HFFc6 (cell line): ENCODE measurements at places on chromosomes 5 and 9.

DNA sequence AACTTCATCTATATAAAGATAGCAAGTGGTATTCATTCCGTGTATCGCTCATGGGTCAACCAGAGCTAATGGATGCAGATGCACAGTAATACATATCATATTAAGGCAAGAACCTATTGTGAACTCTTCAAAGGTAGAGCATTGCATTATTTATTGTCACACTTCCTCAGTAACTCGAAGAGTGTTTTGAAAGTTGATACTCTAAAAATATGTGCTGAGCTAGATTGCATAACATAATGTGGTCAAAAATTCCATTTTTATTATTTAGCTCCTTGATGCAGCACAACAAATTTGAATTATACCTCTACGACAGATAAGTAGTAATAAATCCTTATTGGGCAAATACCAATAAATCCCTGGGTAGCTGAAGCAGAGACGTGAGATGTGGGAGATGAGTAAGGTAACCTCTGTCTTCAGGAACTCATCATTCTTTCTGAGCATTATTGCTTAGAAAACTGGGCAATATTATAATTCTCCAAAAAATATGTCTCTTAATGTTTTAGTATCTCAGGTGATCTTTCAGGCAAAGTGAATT is 70.3 kb downstream of the CDH18 start:
- H3K36me3 ChIP-seq: no peaks in the 10 kb centered on the region
- no peak overlapping the region for H3K27ac ChIP-seq
- no peak for DNase-seq
- H3K4me1 ChIP-seq: peaks cover 12% of the 10 kb centered on the region; the same call in 1 of the 2 replicates
- no peaks in the 10 kb centered on the region for H3K27me3 ChIP-seq

GRCh38 chr5:50711280-50711679 is 44.8 kb downstream of the PARP8 start:
- H3K36me3 ChIP-seq: peaks cover 4% of the 10 kb centered on the region; the same call in 1 of the 2 replicates
- no peak overlapping the region for H3K27ac ChIP-seq
- no peaks in the 10 kb centered on the region for H3K27me3 ChIP-seq
- DNase-seq: no peak
- H3K4me1 ChIP-seq: peaks cover 9% of the 10 kb centered on the region; the same call in 1 of the 2 replicates

GRCh38 chr9:126558051-126558665 is 55.6 kb upstream of the LMX1B start:
- H3K36me3 ChIP-seq: no peaks in the 10 kb centered on the region
- no peaks in the 10 kb centered on the region for H3K4me1 ChIP-seq
- H3K4me3 ChIP-seq: no peak overlapping the region
- peaks cover 15% of the 10 kb centered on the region for H3K27me3 ChIP-seq
- H3K27ac ChIP-seq: no peak overlapping the region

DNA sequence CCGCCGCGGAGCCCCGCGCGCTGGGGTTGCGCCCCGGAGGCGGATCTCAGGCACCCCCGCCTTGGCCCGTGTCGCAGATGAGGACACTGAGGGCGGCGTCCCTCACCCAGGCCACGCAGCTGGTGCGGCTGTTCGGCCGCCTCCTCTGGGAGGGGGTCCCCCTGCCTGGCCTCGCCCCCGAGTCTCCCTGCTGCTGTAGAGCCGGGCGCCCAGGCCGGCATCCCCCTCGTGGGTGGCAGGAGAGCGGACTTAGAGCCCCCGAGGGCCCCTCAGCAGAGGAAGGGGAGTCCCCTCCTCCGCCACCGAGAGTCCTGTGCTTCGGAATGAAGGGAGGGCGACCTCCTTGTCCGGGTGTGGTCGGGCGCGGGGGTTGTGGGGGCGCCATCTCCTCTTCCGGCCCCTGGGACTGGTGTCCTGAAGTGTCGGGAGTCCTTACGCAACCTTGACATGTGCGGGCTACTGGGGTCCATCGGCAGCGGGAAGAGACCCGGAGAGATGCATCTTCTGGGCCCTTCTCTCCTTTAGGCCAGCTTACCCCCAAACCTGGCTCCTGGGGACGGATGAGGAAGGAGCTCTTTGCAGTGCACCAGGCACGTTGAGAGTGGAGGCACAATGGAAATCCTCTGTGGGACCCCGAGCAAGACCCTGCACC is 11.7 kb upstream of the EXOSC2 start:
- H3K27me3 ChIP-seq: peaks cover 18% of the 10 kb centered on the region
- no peaks in the 10 kb centered on the region for H3K36me3 ChIP-seq
- peaks cover 8% of the 10 kb centered on the region for H3K4me1 ChIP-seq
- H3K4me3 ChIP-seq: peak overlapping the region; percentile 84
- H3K27ac ChIP-seq: no peak overlapping the region
- DNase-seq: no peak

DNA sequence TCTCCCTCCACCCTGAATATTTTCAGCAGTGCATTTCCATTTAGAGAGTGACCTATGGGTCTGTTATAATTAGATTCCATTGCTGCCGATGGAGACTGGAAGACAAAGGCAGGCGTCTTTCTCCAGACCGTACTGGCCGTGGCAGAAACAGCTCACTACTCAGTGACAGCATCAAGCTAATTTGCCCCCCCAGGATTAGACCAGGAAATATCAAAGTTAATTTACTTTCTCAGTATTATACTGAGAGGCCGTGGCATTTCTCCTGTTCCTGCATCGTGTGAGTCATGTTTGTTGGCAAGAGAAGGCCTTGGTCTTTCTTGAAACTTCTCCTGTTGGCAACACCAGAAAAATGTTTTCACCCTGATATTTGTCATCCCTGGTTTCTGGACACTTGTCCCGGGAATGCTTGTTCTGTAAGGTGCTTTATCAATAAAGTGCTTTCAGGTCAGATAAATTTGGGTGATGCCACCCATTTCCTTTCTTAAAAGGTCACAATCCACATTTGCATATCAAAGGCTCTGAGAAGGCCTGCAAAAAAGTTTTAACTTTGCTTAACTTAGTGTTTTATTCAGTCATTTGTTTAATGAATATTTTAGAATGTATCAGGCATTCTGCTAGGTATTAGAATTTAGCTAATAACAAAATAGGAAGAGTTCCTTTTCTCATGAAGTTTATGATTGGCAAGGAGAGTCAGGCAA is 28.4 kb downstream of the SV2C start:
- H3K27me3 ChIP-seq: no peaks in the 10 kb centered on the region
- DNase-seq: no peak
- H3K4me1 ChIP-seq: no peaks in the 10 kb centered on the region
- no peak overlapping the region for H3K27ac ChIP-seq

- H3K27me3 ChIP-seq: no peaks in the 10 kb centered on the region; the same call in 1 of the 2 replicates
- no peak overlapping the region for H3K4me3 ChIP-seq
- no peak overlapping the region for H3K27ac ChIP-seq
- no peaks in the 10 kb centered on the region for H3K36me3 ChIP-seq
- no peak for DNase-seq
- peaks cover 27% of the 10 kb centered on the region for H3K4me1 ChIP-seq
Measured at GRCh38 chr9:134598884-134599245, 42.7 kb upstream of the COL5A1 start.

- no peaks in the 10 kb centered on the region for H3K36me3 ChIP-seq
- DNase-seq: no peak
- no peak overlapping the region for H3K27ac ChIP-seq
- H3K4me3 ChIP-seq: no peak overlapping the region
- no peaks in the 10 kb centered on the region for H3K4me1 ChIP-seq
Measured at GRCh38 chr9:89225991-89226471, 47.4 kb upstream of the SHC3 start.

DNA sequence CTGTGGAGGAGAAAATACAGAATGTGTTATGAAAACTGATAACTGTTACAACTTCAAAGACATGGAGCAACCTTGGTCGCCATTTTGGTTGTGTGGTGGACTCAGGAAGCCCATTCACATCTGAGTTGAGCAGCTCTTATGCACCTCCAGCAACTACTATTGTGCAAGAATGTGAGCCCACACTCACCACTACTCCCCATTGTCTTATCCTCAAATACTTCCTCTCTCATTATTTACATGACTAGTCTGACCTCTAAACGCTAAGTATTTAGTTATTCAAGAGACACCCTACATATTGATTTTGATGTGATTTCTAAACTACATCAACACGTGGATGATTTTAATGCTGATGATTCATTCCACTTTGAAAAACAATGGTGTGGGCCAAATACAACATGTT is 516.6 kb upstream of the CLINT1 start:
- no peak overlapping the region for H3K4me3 ChIP-seq
- no peak for DNase-seq
- no peak overlapping the region for H3K27ac ChIP-seq
- H3K4me1 ChIP-seq: peaks cover 7% of the 10 kb centered on the region
- peaks cover 5% of the 10 kb centered on the region; the same call in 1 of the 2 replicates for H3K36me3 ChIP-seq
- H3K27me3 ChIP-seq: peaks cover 14% of the 10 kb centered on the region
